ENCODE measurements at places on chromosomes 13 and 19. TPM values are rescaled to one million over a fixed set of nuclear protein-coding genes. Genes with fewer than 3 reads are reported as not detected.
A peak's percentile ranks its signal among the peaks of the same experiment; 100 is the strongest.

- H3K36me3 ChIP-seq, result no peaks in the 10 kb centered on the region
- H3K27me3 ChIP-seq, result no peaks in the 10 kb centered on the region
- H3K27ac ChIP-seq, result no peak overlapping the region
- DNase-seq, result no peak
Observed at GRCh38 chr13:60662595-60662994, 265.6 kb downstream of the TDRD3 start.

GRCh38 chr19:32223106-32223505 is 122.3 kb upstream of the ZNF507 start:
- H3K4me3 ChIP-seq, result no peak overlapping the region
- H3K36me3 ChIP-seq, result no peaks in the 10 kb centered on the region
- no peaks in the 10 kb centered on the region for H3K27me3 ChIP-seq
- peaks cover 4% of the 10 kb centered on the region for H3K4me1 ChIP-seq
- H3K27ac ChIP-seq, result no peak overlapping the region
- no peak for DNase-seq

- no peak overlapping the region for H3K4me3 ChIP-seq
- H3K27ac ChIP-seq, result peak overlapping the region; percentile 85
- DNase-seq, result peak; percentile 72
- H3K27me3 ChIP-seq, result no peaks in the 10 kb centered on the region
- H3K36me3 ChIP-seq, result peaks cover 3% of the 10 kb centered on the region
- H3K4me1 ChIP-seq, result peaks cover 46% of the 10 kb centered on the region
Observed at GRCh38 chr19:41323023-41323422, 13.1 kb downstream of the CCDC97 start.

- H3K27ac ChIP-seq, result no peak overlapping the region
- H3K36me3 ChIP-seq, result no peaks in the 10 kb centered on the region
- no peak for DNase-seq
- H3K27me3 ChIP-seq, result no peaks in the 10 kb centered on the region
- no peaks in the 10 kb centered on the region for H3K4me1 ChIP-seq
Observed at GRCh38 chr19:51503286-51503817, 1.8 kb upstream of the SIGLEC12 start.

- H3K27ac ChIP-seq, result no peak overlapping the region
- H3K4me1 ChIP-seq, result peaks cover 37% of the 10 kb centered on the region
- no peak overlapping the region for H3K4me3 ChIP-seq
- no peak for DNase-seq
- no peaks in the 10 kb centered on the region for H3K27me3 ChIP-seq
Observed at GRCh38 chr13:50389726-50390125, 374.5 kb downstream of the KCNRG start.

DNA sequence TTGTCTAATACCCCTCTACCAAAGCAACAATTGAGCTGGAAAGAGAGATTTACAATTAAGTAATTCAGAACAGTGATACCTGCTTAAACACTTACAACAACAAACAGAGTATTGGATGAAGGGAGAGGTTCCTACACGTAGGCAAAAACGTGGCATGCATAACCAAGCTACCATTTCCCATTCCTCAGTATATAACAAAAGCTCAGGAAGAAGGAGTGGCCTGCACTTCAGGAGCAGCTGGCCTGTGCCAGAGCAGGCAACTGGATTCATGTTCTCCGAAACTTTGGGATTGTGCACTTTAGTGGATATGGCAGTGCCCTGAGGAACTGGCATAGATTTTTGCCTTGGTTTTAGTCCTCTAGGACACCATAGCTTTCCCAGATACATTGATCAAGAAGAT is 630.2 kb upstream of the PCDH9 start:
- H3K36me3 ChIP-seq, result no peaks in the 10 kb centered on the region
- peak; percentile 14 for DNase-seq
- no peak overlapping the region for H3K27ac ChIP-seq
- no peaks in the 10 kb centered on the region for H3K27me3 ChIP-seq

GRCh38 chr13:33224686-33225085 is 60.9 kb downstream of the STARD13 start:
- H3K36me3 ChIP-seq, result peaks cover 7% of the 10 kb centered on the region
- no peak for DNase-seq
- peaks cover 24% of the 10 kb centered on the region for H3K4me1 ChIP-seq
- no peaks in the 10 kb centered on the region for H3K27me3 ChIP-seq
- H3K27ac ChIP-seq, result no peak overlapping the region
- H3K4me3 ChIP-seq, result no peak overlapping the region

GRCh38 chr19:32038021-32038920 is 307.1 kb upstream of the ZNF507 start:
- no peaks in the 10 kb centered on the region for H3K36me3 ChIP-seq
- no peak overlapping the region for H3K27ac ChIP-seq
- H3K4me1 ChIP-seq, result peaks cover 7% of the 10 kb centered on the region
- H3K4me3 ChIP-seq, result no peak overlapping the region
- H3K27me3 ChIP-seq, result no peaks in the 10 kb centered on the region

DNA sequence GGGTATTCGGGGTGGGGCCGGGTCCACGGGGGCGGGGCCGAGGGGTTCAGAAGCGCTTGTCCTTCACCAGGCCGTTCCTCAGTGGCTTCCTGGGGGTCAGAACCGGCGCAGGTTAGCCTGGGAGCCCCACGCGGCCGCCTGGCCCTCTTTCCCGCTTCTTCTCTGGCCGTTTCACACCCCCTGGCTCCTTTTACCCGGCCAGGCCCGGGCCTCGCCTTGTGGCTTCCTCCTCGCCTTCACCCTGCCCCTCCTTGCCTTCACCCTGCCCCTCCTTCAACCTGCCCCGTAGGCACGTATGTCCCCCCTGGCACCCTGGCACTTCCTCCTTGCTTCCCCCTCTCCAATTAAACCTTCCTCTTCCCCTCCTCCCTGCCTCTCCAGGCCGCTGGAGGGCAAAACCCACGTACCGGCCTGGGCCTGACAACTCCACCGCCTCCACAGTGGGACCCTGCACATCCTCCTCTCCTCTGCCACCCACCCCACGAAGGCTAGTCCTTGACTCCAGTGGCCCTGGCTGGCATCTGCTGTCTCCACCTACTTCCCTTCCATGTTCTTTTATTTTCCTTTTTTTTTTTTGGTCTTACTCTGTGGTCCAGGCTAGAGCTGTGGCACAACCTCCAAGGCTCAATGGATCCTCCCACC is 25.3 kb downstream of the CERS1 start:
- no peak overlapping the region for H3K27ac ChIP-seq
- no peaks in the 10 kb centered on the region for H3K27me3 ChIP-seq
- peaks cover 28% of the 10 kb centered on the region for H3K36me3 ChIP-seq
- H3K4me1 ChIP-seq, result no peaks in the 10 kb centered on the region
- no peak overlapping the region for H3K4me3 ChIP-seq
- DNase-seq, result no peak

DNA sequence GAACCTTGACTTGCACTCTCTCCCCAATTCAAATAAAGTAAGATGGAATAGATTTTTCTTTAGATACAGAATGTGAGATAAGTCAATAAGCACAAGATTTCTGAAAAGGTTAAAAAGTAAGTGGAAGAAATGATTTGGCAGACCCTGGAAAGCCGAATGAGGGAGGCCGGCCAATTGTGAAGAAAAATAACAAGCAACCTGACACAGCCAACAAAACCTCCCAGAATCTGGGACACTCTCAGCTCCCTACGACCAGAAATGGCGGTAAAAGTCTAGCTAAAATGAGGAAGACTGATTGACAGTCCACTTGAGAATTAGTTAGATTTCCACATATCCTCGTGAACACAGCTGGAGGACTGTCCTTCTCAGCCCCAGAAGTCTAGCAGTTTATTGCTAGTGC is 85.4 kb downstream of the KLF12 start:
- no peaks in the 10 kb centered on the region for H3K36me3 ChIP-seq
- H3K4me3 ChIP-seq, result no peak overlapping the region
- no peaks in the 10 kb centered on the region for H3K4me1 ChIP-seq
- H3K27ac ChIP-seq, result no peak overlapping the region
- no peaks in the 10 kb centered on the region for H3K27me3 ChIP-seq
- no peak for DNase-seq

DNA sequence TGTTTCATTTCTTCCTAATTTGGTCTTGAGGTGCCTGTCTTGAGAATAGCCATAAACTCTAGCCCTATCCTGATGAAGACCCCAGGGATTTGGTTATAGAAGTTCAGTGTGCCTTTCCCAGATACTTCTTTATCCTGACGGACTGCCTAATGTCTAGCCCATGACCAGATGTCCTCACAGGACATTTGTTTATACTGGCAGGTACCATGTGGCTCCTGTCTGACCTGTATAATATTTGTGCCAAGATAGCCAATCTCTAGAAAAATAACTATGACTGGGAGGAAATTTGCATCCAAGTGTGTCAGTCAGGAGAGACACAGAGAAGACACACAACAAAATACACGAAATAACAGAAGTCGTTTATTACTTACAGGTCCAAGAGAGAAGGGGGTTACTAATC is 69.2 kb upstream of the MIR17HG start:
- no peak overlapping the region for H3K27ac ChIP-seq
- no peaks in the 10 kb centered on the region for H3K4me1 ChIP-seq
- DNase-seq, result no peak
- H3K27me3 ChIP-seq, result no peaks in the 10 kb centered on the region

GRCh38 chr19:4436231-4436630 is 21.4 kb downstream of the UBXN6 start:
- no peak for DNase-seq
- H3K27me3 ChIP-seq, result no peaks in the 10 kb centered on the region
- H3K4me1 ChIP-seq, result no peaks in the 10 kb centered on the region

DNA sequence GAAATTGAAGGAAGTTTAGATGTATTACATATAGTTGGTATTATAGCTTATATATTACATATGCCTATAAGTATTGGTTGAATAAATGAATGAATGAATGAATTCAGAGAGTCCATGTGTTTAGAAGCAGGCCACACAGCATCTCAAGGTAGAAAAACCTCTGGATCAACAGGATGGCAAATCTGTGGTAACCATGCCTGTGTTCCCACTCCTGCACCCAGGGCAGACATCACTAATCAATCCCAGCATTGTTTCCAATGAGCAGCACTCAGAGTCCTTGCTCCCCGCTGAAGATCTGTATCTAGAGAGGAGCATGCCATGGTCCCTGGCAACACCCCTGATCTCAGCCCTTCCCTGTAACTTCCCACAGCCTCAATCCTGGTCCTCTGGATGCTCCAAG is 944 bp downstream of the CEACAM19 start:
- no peak for DNase-seq
- H3K27me3 ChIP-seq, result no peaks in the 10 kb centered on the region
- H3K27ac ChIP-seq, result no peak overlapping the region
- no peak overlapping the region for H3K4me3 ChIP-seq

GRCh38 chr19:18329035-18329376 is 6.1 kb upstream of the LSM4 start:
- H3K27me3 ChIP-seq, result peaks cover 10% of the 10 kb centered on the region
- no peaks in the 10 kb centered on the region for H3K36me3 ChIP-seq
- H3K4me1 ChIP-seq, result 0 out of 2 replicates have a peak, but pooled peaks cover 4% of the 10 kb centered on the region
- DNase-seq, result no peak
- no peak overlapping the region for H3K4me3 ChIP-seq
- no peak overlapping the region for H3K27ac ChIP-seq

GRCh38 chr13:113929628-113930615 is 44.0 kb downstream of the C13orf46 start:
- H3K27ac ChIP-seq, result no peak overlapping the region
- DNase-seq, result no peak
- no peak overlapping the region for H3K4me3 ChIP-seq
- H3K27me3 ChIP-seq, result no peaks in the 10 kb centered on the region
- no peaks in the 10 kb centered on the region for H3K36me3 ChIP-seq
- peaks cover 16% of the 10 kb centered on the region for H3K4me1 ChIP-seq

DNA sequence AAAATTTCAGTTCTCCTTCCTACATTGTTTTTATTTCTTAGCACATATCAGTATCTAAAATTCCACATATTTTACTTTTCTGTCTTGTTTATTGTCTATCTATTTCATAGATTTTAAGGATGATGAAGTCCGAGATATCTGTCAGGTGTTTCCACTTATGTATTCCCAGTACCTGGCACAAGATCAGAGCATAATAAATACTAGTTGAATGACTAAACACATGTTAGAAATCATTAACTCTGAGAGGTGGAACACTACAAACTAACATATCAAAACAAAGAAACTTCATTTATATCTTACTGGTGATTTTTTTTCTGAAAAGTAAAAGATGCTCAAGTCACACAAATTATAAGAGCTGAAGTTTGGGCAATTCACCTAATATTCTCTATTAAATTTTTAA is 1208.3 kb downstream of the PCDH9 start:
- no peaks in the 10 kb centered on the region for H3K27me3 ChIP-seq
- H3K4me1 ChIP-seq, result no peaks in the 10 kb centered on the region
- no peak for DNase-seq
- H3K4me3 ChIP-seq, result no peak overlapping the region
- H3K27ac ChIP-seq, result no peak overlapping the region
- no peaks in the 10 kb centered on the region for H3K36me3 ChIP-seq

GRCh38 chr13:66659286-66659685 is 570.9 kb downstream of the PCDH9 start:
- DNase-seq, result no peak
- H3K27me3 ChIP-seq, result no peaks in the 10 kb centered on the region
- no peak overlapping the region for H3K27ac ChIP-seq
- peaks cover 5% of the 10 kb centered on the region for H3K4me1 ChIP-seq
- H3K4me3 ChIP-seq, result no peak overlapping the region
- no peaks in the 10 kb centered on the region for H3K36me3 ChIP-seq

ZIC2 gene
- total RNA-seq, result 2.7 TPM

ZNF730 gene
- total RNA-seq, result 19.6 TPM

C19orf73 gene
- total RNA-seq, result 1.7 TPM

CGB2 gene
- not detected for total RNA-seq

LATS2 gene
- total RNA-seq, result 14.9 TPM

ZNF490 gene
- 9.3 TPM for total RNA-seq

Measured in SJCRH30 (cell line).